ENCODE measurements at places on chromosomes 16 and 17. TPM values are rescaled to one million over a fixed set of nuclear protein-coding genes. Genes with fewer than 3 reads are reported as not detected.

The ABCC11 gene
- total RNA-seq: 0.79 TPM

DNA sequence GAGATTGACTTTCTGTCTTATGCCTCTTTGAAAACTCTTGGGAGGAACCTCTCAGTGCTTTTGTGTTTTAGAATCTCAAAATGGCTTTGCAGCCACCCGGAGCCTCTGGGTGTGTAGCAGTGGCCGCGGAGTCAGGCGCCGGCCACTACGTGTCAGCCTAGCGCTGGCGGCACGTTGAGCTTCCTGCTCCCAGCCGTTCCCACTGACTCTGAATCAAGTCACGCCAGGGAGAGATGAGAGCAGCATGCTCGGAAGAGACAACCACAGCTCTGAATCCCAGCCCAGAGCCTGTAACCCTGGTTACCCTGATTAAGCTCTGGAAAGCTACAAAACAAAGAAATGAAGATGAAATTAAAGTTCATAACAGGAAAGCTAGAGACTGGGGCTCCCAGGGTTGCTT, 97.4 kb upstream of the CACNG5 start:
- no peak for DNase-seq

DNA sequence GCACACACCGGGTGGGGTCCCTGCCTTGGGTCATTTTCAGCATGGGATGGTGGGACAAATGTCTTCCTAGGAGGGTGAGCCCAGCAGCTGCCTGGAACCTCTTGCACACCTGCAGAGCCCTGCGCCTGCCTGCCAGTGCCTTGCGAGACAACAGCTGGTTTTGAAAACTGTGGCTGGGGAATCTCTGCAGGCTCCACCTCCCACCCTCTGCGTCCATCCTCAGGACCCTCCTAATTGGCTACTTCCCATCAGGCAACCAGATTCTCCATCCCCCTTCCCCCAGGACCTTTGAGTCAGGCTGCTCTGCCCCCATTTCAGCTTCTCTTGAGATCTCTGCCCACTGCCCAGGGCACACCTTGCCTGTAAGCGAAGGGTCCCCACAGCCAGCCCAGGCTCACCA, 26.6 kb downstream of the PEMT start:
- no peak for DNase-seq

The ST6GALNAC1 gene
- 0.46 TPM for total RNA-seq

GRCh38 chr17:35749560-35750412, 3.3 kb downstream of the GAS2L2 start:
- DNase-seq: no peak

GRCh38 chr16:87836844-87837581, 32.3 kb downstream of the SLC7A5 start:
- no peak for DNase-seq

The SENP3 gene
- total RNA-seq: 52.2 TPM

The CNGB1 gene
- not detected for total RNA-seq

The KCNJ18 gene
- not detected for total RNA-seq

GRCh38 chr17:39621523-39622379, 5.0 kb upstream of the PPP1R1B start:
- DNase-seq: peak; percentile 95

The GNAO1 gene
- total RNA-seq: 2.5 TPM

DNA sequence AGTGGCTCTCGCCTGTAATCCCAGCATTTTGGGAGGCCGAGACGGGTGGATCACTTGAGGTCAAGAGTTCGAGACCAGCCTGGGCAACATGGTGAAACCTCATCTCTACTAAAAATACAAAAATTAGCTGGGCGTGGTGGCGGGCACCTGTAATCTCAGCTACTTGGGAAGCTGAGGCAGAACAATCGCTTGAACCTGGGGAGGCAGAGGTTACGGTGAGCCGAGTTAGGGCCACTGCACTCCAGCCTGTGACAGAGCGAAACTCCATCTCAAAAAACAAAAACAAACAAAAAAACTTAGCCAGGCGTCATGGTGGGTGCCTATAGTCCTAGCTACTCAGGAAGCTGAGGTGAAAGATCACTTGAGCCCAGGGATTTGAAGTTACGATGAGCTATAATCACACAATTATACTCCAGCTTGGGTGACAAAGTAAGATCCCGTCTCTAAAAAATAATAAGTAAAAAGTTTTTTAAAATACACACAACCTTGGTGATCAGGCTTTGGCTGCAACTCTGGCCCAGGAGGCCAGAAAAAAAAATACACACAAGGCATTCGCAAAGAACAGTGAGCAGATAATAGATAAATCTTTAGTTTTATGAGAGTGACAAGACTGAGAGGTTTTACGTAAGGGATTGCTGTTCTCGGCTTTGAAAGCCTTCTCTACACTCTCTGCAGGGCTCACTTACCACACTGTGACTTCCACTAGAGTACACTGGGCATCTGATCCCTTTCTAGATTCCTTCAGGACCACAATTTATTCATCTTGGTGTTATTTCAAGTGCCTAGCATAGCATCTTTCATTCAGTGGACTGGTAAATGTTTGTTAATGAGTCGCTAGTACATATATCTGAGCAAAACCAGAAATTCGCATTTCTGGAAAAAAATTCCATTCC, 5.9 kb downstream of the GSPT1 start:
- no peak for DNase-seq
